Stimulated activated naive CD4-positive, alpha-beta T cell (primary cell): ENCODE measurements at places on chromosomes 6 and 20.

DNA sequence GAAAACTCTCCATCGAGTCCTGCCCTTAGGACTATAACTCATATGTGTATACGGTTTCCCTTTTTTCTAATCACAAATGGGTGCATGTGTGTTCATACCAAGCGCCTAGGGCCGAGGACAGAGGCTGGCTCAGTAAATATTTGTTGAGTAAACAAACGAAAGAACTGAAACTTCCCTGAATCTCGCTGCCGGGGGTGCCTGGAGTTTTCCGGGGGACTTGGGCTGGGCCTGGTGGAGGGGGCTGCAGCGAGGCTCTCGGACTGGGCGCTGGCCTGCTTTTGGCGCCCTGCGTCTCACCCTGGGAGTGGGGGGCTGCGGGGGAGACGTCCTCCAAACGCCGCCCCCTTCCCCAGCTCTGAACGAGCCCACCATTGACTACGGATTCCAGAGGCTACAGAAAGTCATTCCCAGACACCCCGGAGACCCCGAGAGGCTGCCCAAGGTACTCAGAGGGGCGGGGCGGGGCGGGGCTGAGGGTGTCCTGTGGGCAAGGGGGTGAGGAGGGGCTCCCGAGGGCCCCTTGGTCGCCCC is 49.0 kb downstream of the CPXM1 start:
- no peak for DNase-seq

DNA sequence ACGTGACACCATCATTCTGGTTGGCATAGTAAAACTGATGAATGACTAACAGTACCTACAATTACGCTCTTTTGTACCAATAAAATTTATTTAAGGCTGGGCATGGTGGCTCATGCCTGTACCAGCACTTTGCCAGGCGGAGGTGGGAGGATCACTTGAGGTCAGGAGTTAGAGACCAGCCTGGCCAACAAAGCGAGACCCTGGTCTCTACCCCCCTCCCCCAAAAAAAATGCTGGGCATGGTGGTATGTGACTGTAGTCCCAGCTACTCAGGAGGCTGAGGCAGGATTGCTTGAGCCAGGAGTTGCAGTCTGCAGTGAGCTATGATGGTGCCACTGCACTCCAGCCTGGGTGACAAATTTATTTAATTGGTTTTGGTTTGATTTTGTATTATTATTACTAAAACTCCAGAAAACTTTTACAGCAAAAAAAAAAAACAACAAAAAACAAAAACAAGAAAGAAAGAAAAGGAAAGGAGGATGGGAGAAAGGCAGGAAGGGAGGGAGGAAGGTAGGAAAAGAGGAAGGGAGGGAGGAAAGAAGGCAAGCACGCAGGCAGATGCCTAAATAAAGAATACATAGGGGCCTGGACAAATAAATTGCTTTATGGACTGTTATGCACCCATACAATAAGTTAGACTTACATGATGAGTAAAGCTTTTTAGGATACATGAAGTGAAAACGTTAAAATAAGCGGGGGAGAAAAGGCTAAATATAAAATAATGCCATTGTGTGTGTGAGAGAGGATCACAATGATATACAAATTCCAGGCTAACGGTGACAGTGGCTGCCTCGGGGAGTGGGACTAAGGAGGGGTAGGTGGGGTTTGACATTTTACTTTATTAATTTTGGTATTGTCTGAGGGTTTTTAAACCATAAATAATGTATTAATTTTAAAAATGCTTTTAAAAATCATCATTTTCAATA is 682 bp upstream of the ZSCAN9 start:
- no peak for DNase-seq

DNA sequence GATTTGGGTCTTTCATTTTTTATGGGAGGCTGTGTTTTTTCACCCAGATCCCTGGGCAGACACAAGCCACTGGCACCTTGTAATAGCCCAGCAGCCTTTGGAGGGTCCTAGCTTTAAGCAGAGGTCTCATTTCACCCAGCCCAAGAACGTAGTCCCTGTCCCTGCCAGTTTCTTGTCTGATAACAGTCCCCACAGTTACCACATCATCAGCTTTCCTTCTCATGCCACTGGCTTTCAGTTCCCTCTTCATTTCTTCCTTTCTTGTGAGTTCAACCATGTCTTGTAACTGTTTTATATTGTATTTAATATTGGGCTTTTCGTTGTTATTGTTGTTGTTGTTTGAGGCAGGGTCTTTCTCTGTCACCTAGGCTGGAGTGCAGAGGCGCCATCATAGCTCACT is 10.6 kb downstream of the PNPLA1 start:
- no peak for DNase-seq

DNA sequence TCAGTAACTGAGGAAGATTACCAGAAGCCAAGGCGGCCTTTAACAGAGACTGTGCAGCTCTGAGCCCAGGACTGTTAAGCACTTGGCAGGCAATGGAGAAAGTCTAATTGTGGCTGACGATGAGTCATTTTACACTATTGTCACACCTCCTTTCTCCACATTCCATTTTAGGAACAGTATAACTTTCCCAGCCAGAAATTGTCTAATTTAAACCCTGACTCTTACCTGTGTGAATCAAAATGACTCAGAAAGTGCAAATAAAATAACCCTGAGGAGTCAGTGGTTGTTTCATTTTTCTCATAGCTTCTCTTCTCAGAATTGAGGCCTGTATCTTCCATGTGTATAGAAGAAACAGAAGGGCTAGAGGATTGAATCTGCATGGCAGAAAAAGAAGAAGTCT is 40.0 kb upstream of the OPN5 start:
- no peak for DNase-seq

DNA sequence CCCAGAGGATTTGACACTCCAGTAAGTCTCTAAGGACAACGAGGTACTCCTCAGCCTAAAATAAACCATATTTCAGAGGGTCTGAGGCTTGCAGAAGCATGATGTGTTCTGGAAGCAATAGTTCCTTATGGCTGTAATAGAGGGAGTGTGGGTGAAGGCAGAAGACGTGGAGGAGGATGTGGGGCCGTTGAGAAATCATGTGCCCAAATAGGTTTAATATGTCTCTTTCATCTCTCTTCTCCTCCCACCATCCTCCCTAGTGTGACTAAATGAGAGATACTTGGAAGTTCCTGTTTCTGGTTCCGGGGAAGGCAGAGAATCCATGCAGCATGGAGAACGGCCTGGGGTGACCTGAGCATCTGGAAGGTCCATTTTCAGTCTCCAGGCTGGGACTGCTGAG is 174.0 kb upstream of the RSPO3 start:
- no peak for DNase-seq

GRCh38 chr6:39157511-39157910 is 42.5 kb upstream of the SAYSD1 start:
- no peak for DNase-seq

GRCh38 chr20:59087829-59088433 is 45.3 kb upstream of the PRELID3B start:
- DNase-seq: peak; percentile 58

DNA sequence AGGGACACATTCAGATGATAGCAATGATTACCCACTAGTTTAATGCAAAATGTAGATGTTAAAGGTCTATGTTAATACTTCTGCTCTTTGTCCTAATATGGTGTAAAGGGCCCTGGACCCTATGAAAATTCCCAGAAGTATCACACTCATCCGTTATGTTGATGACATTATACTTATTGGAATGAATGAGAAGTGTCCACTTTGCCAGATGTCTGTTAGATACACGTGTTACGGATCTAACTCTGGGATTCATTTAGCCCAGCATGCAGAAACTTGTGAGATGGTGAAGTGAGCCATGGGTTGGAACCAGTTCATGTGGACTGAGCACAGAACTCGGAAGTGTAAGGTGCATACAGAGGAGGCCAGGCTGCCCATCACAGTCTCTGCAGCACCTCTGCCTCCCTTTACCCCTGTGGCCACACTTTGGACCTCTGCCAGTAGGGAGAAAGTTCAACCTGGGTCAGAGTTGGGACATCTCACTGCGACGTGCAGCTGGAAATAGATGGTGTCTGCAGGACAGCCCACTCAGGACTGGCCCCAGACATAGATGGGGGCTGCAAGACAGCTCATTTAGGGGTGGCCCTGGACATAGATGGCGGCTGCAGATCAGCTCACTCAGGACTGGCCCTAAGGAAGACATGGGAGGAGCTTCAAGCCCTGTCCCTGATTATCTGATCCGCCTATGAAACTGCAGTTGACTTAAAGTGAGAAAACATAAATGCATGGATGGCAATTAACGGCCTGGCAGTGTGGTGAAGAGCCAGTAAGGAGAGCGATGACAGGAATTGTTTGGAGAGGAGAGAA is 71.2 kb upstream of the THBS2 start:
- DNase-seq: no peak

DNA sequence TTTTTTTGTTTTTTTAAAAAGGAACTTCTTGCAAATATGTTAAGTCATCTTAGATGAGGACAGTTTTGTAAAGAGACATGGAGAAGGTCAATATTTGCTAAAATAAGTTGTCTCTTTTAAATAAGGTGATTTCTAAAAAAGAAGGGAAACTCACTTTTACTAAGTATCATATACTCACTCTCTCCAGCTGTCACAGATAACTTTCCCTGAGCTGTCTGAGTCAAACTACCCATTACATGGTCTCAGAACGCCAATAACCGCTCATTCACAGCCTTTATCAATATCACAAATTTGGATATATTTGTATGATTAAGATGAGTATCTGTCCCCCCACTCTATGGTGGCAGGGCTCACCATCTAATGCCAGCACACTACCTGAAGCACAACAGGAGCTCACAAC is 47.6 kb downstream of the IPCEF1 start:
- DNase-seq: no peak

GRCh38 chr20:15289337-15289736 is 951.9 kb upstream of the FLRT3 start:
- DNase-seq: no peak

DNA sequence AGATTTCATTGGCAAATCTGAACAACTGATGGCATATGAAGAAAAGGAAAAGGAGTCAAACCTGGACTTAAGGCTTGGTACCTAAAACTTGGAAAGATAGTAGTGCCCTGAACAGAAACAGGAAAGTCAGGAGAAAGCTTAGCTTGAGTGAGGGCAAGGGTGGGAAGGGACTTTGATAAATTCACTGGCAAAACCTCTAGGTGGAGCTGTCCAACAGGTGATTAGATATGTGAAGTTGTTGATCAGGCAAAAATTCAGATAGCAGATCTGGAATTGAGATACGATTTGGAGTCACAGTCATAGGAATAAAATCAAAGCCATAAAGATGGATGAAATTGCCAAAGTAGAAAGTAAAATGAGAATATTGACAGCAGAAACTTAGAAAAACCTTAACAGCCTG is 16.1 kb upstream of the ZNF292 start:
- DNase-seq: peak; percentile 71

GRCh38 chr6:32128751-32129296 is 778 bp upstream of the ATF6B start:
- no peak for DNase-seq

DNA sequence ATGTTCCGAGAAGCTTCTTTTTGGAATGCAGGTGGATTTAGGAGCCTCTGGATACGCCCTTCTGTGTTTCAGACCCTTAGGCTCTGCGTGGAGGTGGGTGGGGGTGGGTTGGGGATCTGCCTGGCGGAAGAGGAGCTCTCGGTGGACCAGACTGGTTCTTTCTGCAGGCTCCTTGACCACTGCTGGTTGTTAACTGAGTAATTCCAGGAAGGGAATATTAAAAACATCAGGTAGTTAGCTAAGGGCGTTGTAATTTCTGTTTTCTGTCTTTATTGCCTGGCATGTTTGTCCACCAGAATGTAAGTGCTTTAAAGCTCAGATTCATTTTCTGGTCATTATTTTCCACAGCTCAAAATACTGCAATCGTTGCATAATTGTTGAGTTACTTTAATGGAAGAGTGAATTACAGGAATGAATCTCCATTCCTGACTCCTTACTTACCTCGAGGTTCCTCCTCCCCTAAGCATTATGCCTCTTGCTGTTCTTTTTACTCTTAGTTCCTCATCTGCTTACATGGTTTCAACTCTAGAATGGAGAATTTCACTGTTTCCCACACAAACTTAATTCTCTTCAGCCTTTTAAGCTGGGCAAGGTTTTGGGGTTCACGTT is 5.9 kb downstream of the CDYL start:
- no peak for DNase-seq

- DNase-seq: peak; percentile 65
Measured at GRCh38 chr6:79671600-79672266, 40.6 kb downstream of the SH3BGRL2 start.

DNA sequence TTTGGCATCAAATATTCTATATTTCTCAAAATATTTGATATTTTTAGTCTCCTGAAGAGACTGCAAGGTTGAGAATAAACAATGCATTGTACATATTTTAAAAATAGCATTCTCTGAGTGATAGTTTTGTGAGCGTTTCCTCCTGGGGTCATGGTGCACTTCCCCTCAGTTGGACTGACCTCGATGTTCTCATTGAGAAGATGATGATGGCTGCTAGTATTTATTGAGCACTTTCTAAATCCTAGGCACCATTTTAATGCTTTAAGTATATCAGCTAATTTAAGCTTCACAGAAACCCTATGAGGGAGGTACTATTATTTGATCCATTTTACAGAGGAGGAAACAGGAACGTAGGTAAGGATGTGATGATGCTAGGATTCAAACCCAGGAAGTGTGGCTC is 18.2 kb downstream of the DSE start:
- no peak for DNase-seq

- DNase-seq: no peak
Measured at GRCh38 chr6:52102405-52102804, 15.0 kb upstream of the PKHD1 start.
